ENCODE measurements at places on chromosomes 12 and 14.

GRCh38 chr12:124024263-124024678 is 51.3 kb downstream of the ZNF664 start:
- DNase-seq, result no peak

DNA sequence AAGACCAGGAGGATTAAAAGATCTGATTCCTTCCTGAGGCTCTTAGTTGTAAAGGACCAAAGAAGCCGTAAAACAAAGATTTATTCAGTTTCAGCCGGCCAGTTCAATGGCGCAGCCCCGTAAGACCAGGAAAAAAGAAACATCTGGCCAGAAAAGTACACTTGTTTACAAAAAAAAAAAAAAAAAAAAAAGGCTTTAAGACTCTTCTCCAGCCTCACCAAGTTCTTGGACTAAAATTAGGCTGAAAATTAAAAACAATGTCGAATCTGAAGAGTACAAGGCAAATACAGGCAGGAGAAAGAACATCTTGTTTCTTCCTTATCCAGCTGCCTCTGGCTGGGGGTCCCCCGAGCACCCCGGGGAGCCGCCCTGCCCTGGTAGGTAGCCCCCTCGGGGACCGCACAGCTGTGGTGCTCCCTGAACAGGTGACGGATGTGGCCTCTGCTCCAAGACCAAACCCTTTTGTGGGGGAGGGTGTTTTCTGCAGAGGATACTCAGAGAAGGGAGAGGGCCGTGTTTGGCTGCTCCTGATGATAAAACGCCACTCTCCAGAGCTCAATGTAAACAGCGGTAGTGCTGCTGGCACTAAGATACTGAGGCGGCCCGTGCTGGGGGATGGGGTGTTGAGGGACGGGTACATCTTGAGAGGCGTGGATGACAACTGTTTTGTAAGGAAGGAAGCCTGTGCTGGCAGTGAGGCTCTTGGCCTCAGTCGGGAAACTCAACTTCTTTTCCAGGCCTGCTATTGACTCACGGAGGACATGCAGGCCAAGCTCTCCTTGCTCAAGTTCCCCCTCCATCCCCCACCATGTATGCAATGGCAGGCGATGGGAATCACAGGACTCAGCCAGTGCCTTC is 201.0 kb upstream of the DIO3 start:
- DNase-seq, result no peak

DNA sequence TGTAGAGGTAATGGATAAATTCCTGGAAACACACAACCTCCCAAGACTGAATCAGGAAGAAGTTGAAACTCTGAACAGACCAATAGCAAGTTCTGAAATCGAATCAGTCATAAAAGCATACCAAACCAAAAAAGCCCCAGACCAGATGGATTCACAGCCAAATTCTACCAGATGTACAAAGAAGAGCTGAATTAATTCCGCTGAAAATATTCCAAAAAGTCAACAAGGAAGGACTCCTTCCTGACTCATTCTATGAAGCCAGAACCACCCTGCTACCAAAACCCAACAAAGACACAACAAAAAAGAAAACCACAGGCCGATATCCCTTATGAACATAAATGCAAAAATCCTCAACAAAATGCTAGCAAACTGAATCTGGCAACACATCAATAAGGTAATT is 81.5 kb downstream of the SLC38A4 start:
- no peak for DNase-seq

DNA sequence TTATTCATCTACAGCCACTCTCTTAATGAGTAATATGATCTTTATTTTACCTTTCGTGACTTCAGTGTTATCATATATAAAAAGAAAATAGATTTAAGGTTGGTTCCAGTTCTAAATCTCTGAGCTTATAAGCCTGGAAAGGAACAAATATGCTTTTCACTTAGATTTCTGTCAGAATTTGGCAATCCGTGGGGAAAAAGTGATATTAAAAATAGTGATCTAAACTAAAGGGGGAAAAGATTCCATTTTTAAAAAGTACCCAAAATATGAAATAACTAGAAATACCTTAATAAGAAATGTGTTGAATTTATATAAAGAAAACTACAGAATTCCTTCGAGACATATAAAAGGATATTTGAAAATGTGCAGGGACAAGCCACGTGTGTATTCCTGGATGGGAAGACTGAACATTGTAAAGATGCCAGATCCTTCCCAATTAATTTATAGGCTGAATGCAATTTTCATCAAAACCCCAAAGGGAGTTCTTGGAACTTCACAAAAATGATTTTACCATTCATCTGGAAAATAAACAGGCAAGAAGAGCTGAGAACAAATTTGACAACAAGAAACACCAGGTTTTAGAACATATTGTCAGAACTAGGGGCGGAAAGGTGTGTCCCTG is 142.5 kb downstream of the EFCAB11 start:
- DNase-seq, result no peak

DNA sequence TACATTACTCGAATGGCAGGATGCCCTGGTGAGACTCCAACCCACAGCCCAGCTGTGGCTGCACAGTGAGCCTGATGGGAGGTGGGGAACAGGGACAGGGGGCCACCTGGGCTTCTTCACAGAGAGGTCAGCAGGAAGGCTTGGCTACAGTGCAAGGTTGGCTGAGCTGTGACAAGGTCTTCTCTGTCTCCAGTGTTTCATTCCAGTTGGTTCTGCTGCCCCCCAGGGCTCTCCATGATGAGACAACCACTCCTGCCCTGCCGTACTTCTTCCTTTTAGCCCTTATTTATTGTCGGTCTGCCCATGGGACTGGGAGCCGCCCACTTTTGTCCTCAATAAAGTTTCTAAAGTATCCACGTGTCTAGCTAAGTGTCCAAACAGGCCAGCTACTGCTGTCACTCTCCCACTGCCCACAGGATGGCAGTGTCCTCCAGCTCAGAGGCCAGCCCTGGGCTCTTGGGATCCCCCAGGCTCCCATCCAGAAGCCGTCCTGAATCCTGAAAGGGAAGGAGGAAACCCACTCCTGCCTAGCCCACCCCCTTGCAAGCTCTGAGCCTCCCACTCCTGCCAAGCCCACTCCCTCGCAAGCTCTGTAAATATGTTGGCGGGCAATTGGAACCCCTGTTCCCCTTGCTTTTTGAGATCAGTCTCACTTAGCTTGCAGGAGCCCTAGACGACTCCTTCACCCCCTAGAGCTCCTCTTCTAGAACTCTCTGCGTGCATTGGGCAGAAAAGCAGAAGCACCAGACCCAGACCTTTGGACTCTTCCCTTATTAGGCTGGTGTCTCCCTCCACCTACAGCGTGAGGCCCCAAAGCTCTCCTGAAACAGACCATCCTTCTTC is 5.4 kb downstream of the C1QL4 start:
- no peak for DNase-seq

- DNase-seq, result no peak
These were observed 5.8 kb downstream of the TESC start for GRCh38 chr12:117093431-117093830.

DNA sequence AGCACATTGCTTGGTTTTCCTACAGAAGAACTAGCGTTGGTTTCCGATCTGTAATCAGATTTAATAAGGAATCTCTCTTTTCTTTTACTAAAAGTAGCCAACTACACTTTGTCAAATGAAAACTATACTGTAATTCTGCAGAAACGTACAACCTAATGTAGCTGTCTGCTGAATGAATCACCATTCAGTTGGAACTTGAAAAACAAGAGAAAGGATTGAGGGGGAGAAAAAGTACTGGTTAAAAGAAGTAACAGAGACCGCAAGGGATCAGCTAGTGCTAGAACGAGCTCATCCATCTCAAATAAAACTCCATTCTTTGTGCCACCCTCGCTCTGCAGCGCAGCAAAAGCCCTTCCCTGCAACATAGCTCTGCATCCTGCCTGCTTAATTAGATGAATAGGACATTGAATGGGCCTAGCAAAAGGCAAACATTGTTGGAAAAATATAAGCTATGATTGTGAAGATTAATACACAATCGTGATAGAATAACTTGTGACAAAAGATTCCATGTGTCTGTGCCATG is 2.6 kb downstream of the GARIN2 start:
- no peak for DNase-seq

DNA sequence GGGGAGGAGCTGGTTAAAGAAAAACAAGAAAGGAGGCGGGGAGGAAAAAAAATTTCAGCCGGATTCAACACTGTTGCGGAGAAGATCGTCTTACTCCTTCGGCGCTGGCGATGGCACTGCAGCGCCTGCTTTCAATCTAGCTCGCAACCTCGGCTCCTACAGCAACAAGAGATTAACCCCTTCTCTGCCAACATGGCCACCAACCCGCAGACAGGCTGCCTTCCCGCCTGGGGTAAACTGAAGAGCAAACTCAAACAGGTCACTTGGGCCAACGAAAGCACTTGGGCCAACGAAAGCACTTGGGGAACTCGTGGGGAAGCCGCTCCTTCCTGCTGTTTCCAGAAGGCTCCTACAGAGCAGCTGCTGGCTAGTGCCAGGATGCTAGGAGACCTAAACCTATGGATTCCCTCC is 73.7 kb downstream of the CIT start:
- DNase-seq, result no peak

- DNase-seq, result no peak
These were observed 59.8 kb downstream of the NPAS3 start for GRCh38 chr14:32998433-32998832.

DNA sequence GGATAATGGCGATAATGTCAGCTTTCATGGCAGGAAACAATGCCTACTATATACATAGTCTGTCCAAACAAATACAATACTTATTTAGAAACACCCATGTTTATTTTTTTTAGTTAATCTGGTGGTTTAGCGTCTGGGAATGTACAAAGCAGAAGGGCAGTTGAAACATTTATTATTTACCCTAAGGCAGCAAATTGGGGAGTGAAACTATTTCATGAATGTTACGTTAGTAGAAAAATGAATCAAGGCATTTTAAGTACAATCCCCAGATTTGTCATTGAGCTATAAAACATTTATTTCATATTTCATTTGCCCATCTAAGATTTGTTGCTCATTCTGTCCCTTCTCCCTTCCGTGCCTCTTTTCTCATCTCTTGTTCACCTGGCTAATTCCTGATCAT is 87.1 kb upstream of the ATF1 start:
- no peak for DNase-seq

DNA sequence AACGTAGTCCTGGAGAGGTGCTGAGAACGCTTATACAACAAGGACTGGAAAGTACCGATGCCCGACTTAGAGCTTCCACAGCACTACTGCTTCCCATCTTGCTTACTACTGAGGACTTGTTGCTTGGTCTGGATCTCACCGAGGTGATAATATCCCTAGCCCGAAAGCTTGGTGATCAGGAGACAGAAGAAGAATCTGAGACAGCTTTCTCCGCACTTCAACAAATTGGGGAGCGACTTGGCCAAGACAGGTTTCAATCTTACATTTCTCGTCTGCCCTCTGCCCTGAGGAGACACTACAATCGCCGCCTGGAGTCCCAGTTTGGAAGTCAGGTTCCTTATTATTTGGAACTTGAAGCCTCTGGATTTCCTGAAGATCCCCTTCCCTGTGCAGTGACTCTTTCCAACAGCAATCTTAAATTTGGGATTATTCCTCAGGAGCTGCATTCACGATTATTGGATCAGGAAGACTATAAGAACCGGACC is 1.1 kb downstream of the TOGARAM1 start:
- no peak for DNase-seq

DNA sequence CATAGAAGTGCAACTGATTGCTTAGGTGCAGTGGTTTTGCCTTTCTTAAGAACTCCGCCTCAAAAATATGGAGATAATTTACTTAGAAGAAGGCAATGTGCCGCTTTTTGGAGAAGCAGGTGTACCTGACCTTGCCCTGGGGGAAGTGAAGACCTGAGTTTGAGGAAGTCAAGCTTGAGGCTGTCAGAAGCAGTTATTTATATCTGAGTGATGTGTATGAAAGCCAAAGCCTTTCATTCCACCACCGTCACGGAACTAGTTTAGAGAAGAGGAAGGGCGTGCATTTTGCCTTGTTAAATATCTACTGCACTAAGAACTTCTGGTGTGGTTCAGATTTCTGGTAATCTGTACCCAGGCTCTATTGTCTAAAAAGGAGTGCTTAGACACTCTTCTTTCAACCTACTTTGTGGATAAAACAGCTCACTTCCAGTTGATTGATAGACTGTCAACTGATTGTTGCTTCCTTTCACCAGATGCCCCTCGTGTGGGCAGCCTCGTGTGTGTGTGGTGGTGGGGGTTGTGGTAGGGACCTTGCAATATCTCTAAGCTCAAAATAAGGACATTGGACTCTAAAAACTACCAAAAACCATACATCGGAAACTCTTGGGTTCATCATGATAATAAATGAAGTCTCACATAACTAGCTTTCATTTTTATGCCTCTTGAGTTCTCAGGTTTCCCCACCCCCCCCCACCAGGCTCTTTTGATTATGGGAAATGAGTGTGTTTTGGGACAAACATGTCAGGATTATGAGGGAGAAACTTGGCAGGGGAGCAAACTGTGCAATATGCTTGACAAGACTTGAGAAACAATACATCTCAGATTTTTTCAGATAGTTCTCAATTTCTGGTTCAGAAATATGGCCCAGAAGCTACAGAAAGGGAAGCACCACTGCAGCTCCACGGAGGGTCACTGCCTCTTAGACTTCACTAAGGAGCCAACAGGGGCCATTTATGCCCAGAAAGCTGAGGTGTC is 78.6 kb downstream of the ARF6 start:
- DNase-seq, result no peak

DNA sequence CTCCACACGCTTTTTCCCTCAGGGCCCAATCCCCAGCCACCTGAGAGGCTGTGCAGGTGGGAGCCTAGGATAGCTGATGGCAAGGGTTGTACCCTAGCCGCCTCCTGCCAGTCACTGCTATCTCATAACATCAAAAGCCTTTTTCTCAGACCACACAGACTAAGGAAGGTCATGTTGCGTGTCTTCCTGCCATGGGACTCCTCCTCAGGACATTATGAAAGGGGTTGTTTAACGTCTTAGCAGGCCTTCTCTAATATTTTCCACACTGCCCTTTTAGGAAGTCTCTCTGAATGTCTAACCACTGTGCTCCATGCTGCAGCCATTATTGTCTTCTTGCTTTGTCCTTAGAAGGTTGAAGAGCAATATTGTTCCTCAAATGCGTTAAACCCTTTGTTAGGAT is 7.6 kb upstream of the SMUG1 start:
- DNase-seq, result no peak

- no peak for DNase-seq
These were observed 117.3 kb downstream of the ERC1 start for GRCh38 chr12:1108276-1108675.

DNA sequence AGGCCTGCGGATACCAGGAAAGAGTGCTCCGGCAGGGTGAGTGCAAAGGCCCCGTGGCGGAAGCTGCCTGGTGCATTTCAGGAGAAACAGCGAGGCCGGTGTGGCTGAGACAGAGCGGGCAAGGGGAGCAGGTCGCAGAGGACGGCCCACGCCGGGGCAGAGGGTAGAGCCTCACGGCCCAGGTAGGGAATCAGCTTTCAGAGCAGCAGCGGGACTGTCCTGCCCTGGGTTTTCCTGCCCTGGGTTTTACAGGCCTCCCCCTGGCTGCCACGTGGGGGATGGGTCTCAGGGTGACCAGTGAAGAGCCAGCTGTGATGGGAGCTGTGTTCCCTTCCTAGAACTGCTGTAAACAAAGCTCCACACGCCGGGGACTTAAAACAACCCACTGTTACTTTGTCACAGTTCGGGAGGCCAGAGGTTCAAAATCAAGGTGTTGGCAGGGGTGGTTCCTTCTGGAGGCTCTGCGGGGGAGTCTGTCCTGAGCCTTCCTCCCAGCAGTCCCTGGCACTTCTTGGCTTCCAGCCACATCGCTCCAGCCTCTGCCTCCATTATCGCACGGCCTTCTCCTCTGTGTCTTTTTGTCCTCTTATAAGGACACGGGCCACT is 10.4 kb downstream of the NCOR2 start:
- DNase-seq, result no peak
